ENCODE measurements at places on chromosomes 4 and X.

DNA sequence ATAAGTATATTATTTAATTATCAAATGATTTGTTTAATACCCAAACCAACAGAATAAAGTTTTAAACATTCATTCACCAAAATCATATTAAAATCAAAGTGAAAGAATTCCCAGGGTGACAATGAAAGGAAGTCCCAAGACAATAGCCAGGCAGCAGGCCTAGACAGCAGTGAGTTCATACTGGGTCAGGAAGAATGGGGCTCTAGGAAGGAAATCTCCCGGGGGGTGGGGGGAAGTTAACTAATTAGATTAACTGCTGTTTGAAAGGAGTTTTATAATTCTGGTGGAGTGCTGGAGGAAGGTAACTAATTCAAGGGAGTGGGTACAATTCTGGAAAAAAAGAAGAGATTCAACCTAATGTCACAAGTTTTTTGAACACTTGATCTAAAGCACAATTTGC is 104.1 kb downstream of the ZAR1 start:
- no peak for DNase-seq

DNA sequence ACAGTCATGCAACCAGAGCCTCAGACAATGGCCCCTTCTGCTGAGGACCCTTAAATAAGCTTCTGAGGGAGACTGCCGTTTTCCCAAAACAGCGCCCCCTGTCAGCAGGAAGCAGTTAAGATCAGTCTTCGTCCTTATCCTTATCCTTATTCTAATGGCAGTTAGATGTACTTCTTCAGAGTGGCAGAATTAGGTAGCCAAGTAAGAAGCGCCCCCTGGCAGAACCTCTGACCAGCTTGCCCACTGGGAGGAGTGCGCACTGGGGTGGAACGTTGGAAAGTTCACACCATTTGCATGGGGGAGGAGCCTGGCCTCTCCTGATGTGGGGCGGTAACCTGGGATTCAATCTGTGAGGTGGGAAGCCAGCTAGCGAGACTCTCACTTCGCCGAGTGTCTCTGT is 133.6 kb upstream of the QRFPR start:
- DNase-seq, result peak; percentile 65

DNA sequence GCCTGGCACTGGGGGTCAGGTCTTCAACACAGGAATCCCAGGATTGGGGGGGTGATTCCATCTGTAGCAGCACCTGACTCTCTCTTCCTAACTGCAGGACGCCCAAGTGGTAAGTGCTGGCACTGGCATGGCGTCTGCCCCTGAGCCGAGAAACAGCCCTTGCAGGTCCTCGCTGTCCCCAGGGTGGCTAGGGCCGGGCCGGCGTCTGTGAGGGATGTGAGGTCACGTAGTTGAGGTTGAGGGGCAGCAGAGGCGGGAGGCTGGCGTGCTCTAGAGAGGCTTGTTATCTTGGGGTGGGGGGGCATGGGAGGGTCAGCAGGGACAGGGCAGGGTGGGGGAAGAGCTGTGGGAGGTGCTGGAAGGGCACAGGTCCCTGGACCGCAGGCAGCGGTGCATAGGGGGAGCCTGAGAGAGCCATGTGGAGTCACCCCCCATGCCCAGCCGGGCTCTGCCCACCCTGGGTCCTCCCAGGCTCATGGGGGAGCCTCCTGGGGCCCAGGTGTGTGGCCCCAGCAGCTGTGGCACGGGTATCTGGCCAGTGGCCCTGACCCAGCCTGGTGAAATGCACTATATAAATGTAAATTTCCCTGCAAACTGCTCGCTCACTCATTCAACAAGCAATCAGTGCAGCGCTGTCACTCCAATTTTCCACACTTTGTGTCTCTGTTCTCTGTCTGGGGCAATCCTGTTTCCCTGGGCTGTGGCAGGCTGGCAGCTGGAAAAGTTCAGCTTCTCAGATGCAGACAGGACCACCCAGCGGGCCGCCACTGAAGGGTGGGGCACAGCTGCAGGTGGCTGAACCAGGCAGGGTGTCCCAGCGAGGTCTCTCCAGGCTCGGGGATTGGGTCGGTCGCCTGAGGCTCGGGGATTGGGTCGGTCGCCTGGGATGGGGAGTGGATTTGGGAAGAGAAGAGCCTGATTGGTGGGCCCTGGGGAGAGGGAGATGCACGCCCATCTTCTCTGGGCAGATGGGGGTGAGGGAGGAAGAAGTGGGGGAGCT is 102.2 kb upstream of the NKX1-1 start:
- no peak for DNase-seq

GRCh38 chr4:65083076-65083475 is 587.2 kb downstream of the EPHA5 start:
- DNase-seq, result no peak

DNA sequence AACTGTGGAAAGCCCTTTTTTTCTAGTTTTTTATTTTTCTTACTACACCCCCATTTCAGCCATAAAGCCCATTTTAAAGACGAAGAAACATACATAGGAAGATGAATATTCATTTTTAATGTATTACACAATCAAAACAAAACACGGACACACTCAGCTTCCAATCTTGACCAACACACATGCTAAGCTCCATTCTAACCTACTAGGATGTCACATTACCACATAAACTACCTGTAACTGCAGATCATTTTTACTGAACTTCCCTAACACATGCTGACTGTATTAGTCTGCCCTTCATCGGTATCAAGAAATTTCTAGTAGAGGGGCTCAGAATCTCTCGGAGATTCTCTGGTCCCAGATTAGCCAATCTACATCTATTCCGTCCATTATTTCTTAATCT is 1.8 kb downstream of the CCNI start:
- no peak for DNase-seq

GRCh38 chr4:112896609-112897190 is 152.8 kb upstream of the ANK2 start:
- DNase-seq, result no peak

GRCh38 chr4:36172656-36173055 is 71.7 kb downstream of the ARAP2 start:
- no peak for DNase-seq

GRCh38 chrX:70196961-70197720 is 19.9 kb downstream of the DGAT2L6 start:
- DNase-seq, result peak; percentile 73

DNA sequence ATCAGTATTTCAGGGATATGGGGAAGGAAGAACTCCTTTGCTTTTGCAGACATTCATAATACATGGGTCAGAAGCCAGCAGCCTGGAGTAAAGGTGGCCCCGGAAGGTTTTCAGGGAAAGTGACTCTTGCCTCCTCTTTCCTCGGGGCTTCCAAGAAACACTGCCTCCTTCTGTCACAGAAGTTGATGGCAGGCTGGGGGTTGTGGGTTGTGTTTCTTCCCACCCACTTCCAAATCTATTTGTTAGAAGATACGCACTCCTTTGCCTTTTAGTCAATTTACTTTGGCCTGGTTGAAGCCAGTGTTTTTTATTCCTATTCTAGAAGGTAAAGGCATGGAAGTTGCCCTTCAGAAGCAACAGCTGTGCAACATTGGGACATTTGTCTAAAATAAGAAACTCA is 19.7 kb downstream of the KIT start:
- no peak for DNase-seq

DNA sequence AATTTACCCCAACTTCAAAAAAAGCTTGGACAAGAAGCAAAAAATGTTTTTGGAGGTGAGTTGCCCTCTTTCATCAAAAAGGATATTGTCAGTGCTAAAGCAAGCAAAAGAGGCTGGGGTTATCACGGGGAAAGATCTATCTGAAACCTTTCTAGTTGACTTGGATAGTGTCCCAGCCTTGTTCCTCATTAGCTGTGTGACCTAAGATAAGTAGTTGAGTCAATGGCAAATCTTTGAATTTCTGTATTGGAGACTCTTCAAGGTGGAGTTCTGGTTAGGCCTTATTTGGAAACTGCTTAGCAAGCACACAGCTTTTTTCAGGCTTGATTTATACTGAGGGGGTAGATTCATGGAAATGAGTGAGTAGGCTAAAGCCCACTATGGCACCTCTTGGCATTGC is 271.6 kb downstream of the GRIA3 start:
- DNase-seq, result no peak

- no peak for DNase-seq
Observed at GRCh38 chrX:23503835-23504539, 163.3 kb upstream of the PRDX4 start.

GRCh38 chrX:145506214-145506613 is 258.9 kb downstream of the SPANXN1 start:
- DNase-seq, result no peak

DNA sequence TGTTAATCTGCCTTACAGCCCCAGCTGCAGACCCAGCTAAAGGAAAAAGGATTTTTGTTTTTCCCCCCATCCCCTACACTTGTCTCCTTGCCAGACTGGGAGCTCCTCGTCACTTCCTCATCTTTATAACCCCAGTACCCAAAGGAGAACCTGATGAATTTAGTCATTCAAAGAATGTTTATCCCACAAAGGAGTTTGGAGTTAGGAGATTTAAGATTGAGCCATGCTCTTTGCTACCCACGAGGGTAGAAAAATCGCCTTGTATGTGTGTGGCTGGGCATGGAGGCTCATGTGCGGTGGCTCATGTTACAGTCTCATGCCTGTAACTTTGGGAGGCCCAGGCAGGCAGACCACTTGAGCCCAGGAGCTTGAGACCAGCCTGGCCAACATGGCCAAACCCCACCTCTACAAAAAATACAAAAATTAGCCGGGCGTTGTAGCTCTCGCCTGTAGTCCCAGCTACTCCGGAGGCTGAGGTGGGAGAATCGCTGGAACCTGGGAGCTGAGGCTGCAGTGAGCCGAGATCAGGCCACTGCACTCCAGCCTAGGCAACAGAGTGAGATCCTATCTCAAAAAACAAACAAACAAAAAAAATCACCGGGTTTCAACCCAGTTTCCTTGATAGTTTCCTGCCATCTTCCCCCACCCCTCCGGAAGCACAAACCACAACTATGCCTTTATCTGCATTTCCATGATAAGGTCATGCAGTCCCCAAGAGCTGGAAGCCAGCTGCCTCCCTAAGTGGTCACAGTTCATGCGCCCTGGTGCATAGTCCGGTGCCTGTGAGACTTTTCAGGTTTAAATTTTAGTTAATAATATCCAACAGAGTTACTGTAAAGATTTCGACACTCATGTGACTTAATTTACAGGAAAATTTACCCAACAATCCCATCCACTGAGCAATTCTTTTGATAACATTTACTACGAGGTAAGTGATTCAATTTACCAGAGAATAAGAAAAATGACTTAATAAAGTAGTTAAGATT is 1.5 kb downstream of the CFAP97 start:
- no peak for DNase-seq

DNA sequence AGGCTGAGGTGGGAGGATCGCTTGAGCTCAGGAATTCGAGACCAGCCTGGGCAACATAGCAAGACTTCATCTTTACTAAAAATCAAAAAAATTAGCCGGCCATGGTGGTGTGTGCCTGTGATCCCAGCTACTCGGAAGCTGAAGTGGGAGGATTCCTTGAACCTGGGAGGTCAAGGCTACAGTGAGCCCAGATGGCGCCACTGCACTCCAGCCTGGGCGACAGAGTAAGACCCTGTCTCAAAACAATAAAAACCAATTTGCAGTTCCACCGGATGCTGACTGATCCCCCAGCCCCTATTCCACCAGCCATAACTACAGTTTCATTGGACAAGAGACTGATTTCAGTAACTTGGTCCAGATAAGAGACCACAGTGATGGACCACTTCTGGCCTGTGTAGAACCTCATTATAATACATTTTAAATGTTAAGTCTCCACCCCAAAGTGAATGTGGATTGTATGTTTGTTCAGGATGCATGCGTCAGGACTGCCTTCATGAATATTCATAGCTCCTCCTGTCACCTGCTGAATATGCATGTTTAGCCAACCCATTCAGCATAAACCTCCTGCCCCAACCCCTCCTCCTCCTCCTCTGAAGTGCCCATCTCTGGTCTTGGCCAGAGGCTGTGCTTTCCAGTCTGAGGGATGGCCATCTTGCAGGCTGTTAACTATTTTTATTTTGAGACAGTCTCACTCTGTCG is 2.3 kb upstream of the SLBP start:
- no peak for DNase-seq

- no peak for DNase-seq
Observed at GRCh38 chr4:184784628-184785257, 41.0 kb downstream of the ACSL1 start.

DNA sequence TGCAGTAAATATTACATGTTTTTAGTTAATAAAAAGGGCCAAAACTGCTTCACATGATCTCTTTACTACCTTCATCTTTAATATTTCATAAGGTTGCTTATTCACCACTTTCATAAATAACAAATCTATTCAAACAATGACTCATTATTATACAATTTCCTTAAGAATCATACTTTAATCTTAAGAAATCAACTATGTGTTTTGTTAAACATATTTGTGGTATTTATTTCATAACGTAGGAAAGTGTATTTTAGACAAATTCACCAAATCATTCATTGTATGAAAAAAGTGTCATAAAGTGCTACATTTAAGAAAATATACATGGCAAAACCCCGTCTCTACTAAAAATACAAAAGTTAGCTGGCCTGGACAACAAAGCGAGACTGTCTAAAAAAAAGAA is 150.5 kb upstream of the RXFP1 start:
- no peak for DNase-seq

GRCh38 chrX:10047133-10047532 is 80.0 kb downstream of the CLDN34 start:
- no peak for DNase-seq

GRCh38 chr4:101277671-101278070 is 69.7 kb downstream of the PPP3CA start:
- DNase-seq, result no peak

- no peak for DNase-seq
Observed at GRCh38 chrX:118745570-118745969, 18.2 kb downstream of the IL13RA1 start.

DNA sequence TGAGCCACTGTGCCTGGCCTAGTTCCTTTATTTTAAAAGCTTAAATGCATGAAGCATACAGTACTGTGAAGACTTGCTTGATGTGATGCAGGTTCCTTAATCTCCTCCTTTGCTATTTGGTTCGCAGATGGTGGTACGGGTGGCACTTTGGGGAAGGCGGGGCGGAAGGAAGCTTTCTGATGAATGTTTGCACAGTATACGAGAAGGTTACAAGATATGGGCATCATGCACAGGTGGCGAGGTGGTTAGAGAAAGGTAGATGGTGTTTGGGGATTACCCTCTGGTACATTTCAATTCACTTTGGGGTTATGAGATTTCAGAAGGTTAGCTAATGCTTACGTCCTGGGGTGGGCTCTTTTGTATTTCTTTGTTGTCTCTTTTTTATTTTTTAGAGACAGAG is 17.2 kb downstream of the RHOH start:
- no peak for DNase-seq

DNA sequence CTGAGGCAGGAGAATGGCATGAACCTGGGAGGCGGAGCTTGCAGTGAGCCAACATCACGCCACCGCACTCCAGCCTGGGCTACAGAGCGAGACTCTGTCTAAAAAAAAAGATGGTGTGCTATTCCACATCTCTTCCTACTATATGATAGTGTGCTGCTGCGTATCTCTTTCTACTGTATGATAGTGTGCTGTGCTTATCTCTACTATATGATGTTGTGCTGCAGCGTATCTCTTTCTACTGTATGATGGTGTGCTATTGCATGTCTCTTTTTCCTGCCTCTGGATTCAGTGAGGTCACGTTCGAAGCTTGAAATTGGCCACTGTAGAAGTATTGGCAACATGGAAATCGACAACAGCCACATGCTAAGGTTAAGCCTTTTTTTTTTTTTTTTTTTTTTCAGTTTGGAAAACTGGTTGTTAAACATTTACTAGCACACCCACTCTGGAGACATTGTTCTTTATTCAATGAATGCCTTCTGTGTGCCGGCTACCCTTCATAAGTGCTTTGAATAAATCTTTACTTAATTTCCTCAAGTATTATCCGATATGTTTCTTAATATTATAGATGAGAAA is 31.0 kb downstream of the ARFIP1 start:
- no peak for DNase-seq
